ENCODE measurements at places on chromosomes 11 and 22.

DNA sequence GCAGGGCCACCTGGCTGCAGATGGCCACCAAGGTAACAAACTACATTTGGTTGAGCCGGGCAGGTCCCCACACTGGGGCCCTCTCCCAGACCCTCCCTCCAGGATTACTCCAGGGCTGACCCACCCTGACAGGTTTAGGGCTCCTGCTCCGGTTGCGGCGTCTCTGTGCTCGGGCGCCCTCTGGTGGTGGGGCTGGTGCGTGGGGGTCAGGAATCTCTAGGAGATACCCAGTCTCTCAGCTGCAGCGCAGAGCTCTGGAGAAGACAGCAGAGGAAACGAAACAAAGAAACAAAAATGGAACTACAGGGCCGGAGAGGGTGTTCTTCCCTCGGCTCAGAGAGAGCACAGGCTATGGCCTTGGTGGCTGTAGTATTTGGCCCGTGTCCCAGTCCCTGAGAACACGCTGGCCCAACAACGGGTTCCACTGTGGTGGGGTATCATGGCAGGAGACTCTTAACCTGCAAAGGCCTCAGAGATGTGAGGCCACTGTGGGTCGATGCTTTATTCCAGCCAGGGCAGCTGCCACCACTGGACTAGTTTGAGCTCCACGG is 2.4 kb downstream of the C11orf96 start:
- no peak for DNase-seq

GRCh38 chr11:32290783-32291182 is 144.6 kb downstream of the WT1 start:
- DNase-seq: no peak

- DNase-seq: no peak
These were observed 4.1 kb downstream of the NPTXR start for GRCh38 chr22:38839686-38840085.

GRCh38 chr11:59658036-59658435 is 10.8 kb downstream of the PATL1 start:
- no peak for DNase-seq

DNA sequence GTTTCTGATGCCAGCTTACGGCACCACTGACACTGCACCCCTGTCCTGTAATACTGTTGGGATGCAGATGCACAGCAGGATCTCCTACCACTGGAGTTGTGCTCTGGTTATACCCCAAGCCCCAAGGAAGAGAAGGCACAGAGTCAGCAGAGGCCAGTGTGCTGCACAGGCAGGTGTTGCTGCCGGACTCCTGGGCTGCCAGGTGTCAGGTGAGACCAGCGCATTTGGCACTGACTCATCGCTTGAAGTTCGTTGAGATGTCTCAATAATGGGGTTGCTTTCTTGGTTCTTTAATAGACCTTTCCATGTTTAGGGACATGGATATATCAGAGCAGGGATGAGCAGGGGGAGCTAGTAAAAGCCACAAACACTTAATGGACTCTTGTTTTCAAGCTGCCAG is 75.7 kb upstream of the TTC12 start:
- no peak for DNase-seq

GRCh38 chr11:8442301-8442700 is 151.7 kb downstream of the STK33 start:
- no peak for DNase-seq

GRCh38 chr11:69099180-69099579 is 50.4 kb downstream of the TPCN2 start:
- DNase-seq: no peak

DNA sequence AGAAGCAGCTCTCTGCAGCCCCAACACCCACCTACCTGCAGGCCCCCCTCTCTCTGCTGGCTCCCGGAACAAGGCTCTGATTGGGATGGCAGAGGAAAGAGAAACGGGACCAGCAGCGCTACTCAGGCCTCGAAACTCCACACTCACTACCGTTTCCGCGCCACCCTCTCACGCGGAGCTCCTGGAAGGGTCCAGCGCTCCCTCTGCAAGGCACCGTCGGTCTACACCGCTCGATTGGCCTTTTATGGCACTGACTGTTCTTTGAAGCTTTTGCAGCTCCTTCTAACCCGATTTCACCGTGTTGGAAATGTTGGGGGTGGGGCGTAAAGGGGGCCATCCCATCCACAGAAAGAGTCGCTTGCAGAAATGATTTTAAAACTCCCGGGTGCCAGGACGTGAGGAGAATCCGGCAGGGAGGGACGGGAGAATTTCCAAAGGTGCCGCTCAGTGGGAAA is 323 bp upstream of the PANX1 start:
- no peak for DNase-seq

- no peak for DNase-seq
These were observed 21.0 kb downstream of the OR5M11 start for GRCh38 chr11:56522008-56522407.

DNA sequence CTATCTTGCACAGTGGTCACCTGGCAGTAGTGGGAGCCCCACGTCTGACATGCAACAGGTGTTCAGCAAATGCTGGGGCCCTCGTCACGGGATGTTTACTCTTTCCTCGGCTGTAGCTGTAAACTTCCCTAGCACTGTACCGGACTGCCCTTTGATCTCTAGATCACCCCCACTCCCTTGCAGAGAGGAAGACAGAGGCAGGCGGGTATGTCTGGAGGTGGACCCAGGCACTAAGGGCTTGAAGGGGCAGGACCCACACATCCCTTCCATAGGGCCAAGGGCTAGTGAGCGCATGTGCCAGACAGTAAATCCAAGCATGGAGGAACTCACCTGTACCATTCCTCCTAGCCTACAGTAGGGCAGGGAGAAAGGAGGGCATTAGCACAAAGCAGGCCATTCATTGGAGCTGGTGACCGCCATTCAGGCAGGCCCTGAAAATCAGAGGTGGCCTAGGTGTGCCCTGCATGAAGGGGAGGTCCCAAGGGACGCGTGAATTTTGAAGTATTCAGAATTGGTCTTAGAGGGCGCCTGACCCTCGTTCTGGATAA is 1.9 kb upstream of the SMTN start:
- DNase-seq: no peak

DNA sequence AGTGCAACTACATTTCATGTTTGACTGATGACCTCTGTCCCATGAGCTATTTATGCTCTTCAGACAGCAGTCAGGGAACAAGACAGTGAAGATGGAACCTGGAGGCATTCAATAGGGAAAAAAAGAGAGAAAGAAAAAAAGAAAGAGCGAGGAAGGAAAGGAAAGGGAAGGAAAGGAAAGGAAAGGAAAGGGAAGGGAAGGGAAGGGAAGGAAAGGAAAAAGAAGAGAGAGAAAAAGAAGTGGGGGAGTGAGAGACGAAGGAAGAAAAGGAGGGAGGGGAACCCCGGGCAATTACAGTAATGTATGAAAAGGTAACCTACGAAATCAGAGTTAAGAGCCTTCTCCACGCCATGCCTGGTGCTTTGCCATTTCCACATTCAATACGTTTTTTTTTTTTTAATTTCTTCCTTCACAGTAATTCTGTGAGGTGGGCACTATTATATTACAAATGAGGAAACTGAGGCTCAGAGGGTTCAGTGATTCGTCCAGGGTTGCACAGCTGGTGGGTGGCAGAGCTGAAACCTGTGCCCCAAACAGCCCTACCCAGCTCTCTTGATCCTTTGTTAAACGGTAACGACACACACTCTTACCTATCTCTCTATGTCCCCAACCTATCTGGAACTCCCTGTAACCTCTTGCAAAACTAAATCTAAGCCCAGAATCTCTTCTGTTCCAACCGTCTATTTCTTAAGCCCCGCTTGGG is 39.3 kb downstream of the ETS1 start:
- no peak for DNase-seq

DNA sequence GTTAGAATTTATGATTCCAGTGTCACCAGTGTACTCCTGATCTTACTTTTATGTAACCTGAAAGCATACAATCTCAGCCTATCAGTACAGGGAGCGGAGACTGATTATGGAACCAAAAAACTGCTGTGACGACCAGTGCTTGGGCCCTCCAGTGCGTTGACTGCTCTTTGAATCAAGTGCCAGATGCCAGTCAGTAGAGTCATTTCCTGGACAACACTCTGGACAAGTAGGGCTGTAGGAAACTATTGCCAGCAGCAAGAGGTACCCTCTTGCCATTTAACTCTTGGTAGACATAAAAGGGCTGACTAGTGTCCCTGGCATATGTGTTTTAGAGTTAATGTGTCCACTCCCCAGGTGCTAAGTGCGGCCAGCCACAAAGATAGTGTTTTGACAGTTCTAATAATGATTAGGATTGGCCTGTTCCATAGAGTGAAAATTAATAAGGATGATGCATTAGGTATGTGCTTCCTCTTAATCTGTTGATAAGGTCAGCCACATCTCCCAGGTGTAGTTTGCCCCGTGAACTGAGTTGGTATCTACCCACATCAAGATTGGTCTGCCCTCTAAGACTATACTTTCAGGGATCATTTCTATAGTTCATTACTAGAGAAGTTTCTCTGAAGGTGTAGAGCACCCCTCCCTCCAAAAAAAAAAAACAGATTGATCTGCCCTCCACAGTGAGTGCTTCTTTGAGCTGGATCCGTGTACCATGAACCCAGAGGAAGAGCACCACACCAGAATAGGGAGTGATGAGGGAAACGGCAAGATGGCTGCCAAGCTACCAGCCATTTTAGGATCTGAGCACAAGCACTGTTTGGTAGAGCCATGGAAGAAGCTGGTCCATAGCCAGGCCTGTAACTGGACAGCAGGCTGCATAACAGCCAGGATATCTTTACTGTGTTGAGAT is 20.7 kb upstream of the AIFM3 start:
- no peak for DNase-seq

DNA sequence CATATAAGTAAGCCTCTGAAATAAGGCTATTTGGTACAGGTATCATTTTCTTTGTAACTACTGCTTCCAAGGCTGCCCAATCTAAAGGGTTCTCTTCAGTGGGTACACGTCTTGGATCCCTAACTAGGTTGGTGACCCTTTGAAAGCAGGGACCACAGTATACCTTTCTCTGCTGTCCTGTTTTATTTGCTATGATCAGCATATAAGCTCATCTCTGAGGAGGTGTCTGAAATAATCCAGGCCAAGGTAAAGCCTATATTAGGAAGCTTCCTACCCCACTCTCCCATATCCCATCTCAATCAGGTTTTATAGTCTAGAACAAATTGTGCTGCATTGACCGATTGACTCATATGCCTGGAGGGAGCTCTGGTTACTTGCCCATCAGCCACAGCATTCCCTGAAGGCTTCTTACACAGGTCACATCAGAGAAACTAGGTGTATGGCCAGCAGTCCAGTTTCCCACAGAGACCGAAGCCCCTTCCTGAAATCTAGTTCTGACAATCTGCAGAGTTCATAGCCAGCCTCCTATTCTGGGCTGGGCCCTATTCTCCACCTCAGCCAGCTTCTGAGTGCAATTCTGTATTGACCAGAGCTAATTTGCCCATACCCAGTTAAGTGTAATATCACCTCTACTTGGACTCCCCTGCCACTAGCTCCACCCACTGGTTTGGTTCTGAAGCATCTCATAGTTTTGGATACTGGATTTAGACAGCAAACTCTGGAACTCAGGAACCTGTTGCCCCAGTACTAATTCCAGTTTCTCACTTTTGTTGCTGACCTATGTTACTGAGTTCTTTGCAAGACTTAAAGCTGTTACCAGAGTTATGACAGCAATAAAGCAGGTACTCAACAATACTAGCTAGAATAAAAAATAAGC is 62.1 kb upstream of the ARHGAP20 start:
- no peak for DNase-seq

DNA sequence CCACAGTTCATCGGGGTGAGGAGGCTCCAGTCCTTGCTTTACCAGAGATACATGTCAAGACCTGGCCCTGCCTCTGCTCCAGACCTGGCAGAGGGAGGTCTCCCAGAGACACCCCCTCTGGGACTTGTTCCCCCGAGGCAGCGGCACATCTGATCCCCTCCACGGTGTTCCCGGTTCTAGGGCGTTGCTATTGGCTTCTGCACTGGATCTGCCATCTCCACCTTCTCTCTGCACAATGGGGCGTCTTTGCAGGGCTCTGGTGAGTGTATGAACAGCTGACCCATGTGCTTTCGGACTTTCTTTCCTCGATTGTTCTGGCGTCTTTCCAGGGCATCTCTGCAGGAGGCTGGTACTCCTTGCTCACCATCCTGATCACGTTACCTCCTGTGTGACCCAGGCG is 930.4 kb downstream of the TBC1D22A start:
- no peak for DNase-seq

GRCh38 chr22:29772170-29772641 is 5.0 kb downstream of the UQCR10 start:
- DNase-seq: peak; percentile 57

DNA sequence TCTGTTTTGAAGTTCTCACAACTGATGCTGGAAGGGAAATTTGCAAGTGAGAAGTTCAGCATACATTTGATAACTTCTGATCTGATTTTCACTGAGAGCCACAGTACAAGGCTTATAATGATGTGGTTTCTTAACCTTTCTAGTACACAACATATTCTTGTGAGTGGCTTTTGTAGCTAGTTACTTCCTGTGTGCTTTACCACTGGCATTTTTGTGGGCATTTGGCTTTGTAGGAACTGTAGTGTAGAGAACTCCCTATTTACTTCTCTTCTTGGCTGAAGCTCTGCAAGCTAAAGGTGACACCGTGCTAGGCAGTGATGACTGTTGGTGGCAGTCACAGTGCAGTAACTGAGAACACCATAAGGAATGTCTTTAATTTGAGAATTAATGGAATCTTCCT is 14.9 kb downstream of the USP47 start:
- DNase-seq: no peak

DNA sequence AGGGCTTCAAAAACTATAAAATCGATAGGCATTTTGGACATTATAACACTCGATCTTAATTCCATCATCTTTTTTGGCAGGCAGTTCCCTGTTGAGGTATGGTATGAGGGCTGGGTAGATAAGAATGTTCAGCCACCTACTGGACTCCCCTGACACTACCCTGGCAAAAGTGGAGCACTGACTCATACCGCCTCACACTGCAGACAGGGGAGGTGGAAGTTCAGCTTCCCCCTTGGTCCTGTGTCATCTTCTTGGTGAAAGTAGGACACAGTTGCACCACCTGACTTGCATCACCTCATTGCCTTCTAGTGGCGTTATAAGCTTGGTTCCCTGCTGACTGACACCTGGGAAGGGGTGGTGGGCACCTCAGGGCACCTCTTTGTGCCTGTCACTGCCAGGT is 30.4 kb downstream of the PAAF1 start:
- no peak for DNase-seq

DNA sequence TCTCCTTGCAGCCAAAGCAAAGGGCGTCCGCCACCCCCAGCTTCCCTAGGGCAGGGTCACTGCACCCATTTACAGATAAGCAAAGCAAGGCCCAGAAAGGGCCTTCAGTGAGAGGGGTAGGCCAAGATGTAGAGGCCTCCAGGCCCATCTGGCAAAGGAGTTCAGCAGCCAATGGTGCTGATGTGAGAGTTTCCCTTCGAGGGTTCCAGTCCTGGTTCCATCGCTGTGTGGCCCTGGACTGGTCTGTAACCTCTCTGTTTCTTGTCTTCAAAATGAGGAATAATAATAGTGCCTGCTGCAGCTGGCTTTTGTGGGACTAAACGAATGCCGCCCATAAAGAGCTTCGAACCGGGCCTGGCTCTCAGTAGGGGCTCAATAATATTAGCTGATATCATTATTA is 4.0 kb downstream of the ELFN2 start:
- DNase-seq: no peak

GRCh38 chr22:34354071-34354817 is 434.0 kb upstream of the LARGE1 start:
- DNase-seq: no peak
